Stomach (tissue), 19 donors: ENCODE measurements at places on chromosomes 1 and 21. TPM values are rescaled to one million over a fixed set of nuclear protein-coding genes. Genes with fewer than 3 reads are reported as not detected.

Gene KDF1
- total RNA-seq: 6.8 TPM

Gene DCST1
- total RNA-seq: 0.89 TPM

Gene ZNF648
- not detected for total RNA-seq

Gene RCSD1
- 16.2 TPM for total RNA-seq

Gene ACTA1
- 0.58 TPM for total RNA-seq
